ENCODE measurements at places on chromosomes 3 and 15.

DNA sequence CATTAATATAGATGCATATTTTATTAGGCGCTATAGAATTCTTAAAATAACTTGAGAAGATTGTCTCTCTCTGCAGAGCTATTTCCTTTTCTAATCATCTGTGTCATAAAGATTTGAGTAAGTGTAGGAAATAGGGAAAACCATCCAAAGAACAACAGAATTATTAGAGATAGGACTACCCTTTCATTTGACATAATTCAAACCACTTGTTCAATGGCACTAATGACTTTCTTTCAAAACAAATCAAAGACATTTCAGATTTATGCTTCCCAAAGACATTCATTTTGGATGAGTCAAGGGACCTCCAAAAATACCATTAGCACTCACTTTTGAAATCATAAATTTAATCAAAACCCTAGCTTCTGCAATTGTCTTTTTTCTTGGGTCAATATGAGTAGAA, 29.5 kb downstream of the PRICKLE2 start:
- H3K27ac ChIP-seq = no peak overlapping the region
- DNase-seq = no peak
- H3K27me3 ChIP-seq = no peaks in the 10 kb centered on the region
- no peaks in the 10 kb centered on the region for H3K36me3 ChIP-seq

DNA sequence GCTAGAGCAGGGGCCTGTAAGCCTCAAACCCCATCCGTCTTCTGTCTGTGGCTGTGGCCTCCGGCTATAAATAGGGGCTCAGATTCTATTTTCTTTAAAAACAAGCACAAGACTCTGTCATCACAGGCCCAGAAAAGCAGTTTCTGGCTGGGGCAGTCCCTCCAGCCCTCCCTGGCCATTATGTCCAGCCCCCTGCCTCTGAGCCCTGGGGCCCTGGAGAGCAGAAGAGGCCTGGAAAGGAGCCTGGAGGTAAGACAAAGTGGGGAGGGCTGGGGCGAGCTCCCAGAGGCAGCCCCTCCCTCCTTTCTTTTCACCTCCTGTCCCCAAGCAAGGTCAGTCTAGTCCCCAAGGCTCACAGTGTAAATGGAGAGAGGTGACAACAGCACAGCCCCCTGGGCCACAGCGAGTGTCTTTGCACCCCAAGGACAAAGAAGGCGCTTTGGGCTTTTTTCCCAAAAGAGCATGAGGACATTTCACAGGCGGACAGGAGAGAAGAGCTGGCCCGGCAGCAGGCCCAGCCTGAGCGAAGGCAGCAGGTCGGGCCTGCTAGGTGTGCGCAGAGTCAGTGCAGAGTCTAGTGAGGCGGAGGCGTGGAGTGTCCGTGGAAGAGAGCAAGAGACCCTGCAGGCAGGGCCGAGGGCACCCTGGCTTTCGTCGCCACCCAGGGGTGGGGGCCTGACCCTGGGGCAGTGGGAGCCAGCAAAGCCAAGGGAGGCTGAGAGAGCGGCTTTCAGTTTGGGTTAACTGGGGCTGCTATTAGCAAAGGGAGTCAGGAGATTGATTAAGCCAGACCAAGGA, 188.3 kb downstream of the TBC1D2B start:
- no peaks in the 10 kb centered on the region for H3K27me3 ChIP-seq
- no peak for DNase-seq
- no peak overlapping the region for H3K4me3 ChIP-seq
- H3K36me3 ChIP-seq = no peaks in the 10 kb centered on the region

DNA sequence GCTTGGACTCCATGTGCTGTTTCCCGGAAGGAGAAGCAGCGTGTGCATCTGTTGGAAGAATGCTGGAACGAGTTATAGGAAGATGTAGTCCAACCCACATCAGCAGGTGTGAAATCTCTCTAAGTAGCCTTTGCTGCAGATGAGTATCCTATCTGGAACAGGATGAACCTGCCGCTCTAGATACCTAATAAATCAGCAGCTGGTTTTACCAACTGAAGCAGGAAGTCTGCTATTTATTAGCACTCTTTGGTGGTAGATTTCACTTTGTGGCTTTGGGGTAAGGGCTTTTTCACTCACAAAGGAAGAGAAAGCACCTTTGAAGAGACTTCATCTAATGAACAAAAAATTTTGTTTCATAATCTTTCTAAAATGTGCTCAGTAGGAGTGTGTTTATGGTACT, 66.4 kb downstream of the DCUN1D1 start:
- no peak overlapping the region for H3K27ac ChIP-seq
- H3K4me1 ChIP-seq = no peaks in the 10 kb centered on the region
- no peaks in the 10 kb centered on the region for H3K27me3 ChIP-seq
- no peaks in the 10 kb centered on the region for H3K36me3 ChIP-seq
- DNase-seq = no peak
- H3K4me3 ChIP-seq = no peak overlapping the region

- no peaks in the 10 kb centered on the region for H3K36me3 ChIP-seq
- no peak for DNase-seq
- H3K4me1 ChIP-seq = no peaks in the 10 kb centered on the region
- no peak overlapping the region for H3K4me3 ChIP-seq
- no peaks in the 10 kb centered on the region for H3K27me3 ChIP-seq
These were observed 162.3 kb upstream of the TPM1 start for GRCh38 chr15:62880278-62880677.

GRCh38 chr3:71107926-71108325, 475.6 kb downstream of the FOXP1 start:
- no peaks in the 10 kb centered on the region for H3K36me3 ChIP-seq
- peaks cover 23% of the 10 kb centered on the region for H3K4me1 ChIP-seq
- no peak for DNase-seq

GRCh38 chr3:150912501-150912900, 7.3 kb upstream of the MINDY4B start:
- no peaks in the 10 kb centered on the region for H3K36me3 ChIP-seq
- H3K27me3 ChIP-seq = no peaks in the 10 kb centered on the region
- no peaks in the 10 kb centered on the region for H3K4me1 ChIP-seq
- no peak overlapping the region for H3K27ac ChIP-seq
- no peak for DNase-seq

GRCh38 chr3:152149832-152150231, 118.9 kb upstream of the MBNL1 start:
- no peaks in the 10 kb centered on the region for H3K4me1 ChIP-seq
- H3K36me3 ChIP-seq = no peaks in the 10 kb centered on the region
- no peak overlapping the region for H3K27ac ChIP-seq
- no peak overlapping the region for H3K4me3 ChIP-seq
- H3K27me3 ChIP-seq = no peaks in the 10 kb centered on the region
